ENCODE measurements at places on chromosomes 4 and X.

GRCh38 chr4:169745291-169745690 is 12.5 kb downstream of the HPF1 start:
- no peak for DNase-seq

DNA sequence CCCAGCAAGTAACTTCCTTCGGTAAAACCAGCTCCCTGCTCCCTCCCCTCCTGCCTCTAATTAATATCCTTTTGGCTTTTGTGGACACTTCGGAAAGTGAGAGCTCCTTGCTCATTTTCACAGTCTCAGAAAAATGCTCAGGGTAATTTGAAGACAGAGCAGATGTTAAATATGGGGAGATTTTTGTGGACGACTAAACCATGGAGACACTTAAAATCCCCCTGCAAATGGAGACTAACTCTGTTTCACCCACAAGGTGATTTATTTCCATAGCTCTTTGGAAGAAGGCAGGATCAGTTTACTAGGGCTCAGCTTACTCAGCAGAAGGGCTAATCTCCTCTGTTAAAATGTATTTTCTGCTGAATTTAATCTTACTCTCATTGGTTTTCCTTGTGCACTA is 12.2 kb upstream of the AMOT start:
- no peak for DNase-seq

- peak; percentile 39 for DNase-seq
Observed at GRCh38 chrX:129606918-129607317, 47.8 kb downstream of the APLN start.

DNA sequence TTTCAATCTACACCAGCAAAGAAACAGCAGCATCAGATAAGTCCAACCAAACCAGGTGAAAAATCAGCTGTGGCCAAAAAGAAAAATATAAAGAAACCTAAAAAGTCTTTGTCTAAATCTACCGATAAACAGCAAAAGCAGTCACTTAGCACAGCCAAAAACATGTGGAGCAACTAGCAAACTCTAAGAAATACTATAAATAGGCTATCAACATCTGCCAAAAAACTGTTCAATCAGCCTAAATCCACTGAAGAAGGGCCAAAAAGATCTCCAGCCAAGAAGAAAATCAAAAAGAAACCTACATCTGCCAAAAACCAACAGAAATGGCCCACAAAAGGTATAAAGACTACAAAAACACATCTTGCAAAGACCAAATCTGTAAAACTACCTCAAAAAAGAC is 36.7 kb upstream of the CABS1 start:
- no peak for DNase-seq

DNA sequence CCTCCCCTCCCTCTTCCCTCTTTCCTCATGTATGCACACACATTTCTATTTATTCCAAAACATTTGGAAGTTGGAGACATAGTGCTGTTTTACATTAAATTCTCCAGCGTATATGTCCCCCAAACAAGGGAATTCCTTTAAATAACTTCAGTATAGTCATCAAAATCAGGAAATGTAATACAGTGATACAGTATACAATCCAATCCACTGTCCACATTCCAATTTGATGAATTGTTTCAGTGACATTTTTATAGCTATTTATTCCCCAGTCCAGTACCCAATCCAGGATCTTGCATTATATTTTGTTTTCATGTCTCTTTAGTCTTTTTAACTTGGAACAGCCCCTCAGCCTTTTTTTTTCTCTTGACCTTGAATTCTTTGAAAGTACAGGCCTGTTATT is 233.0 kb downstream of the DKK2 start:
- DNase-seq = no peak

- no peak for DNase-seq
Observed at GRCh38 chr4:189420572-189420971, 520.1 kb upstream of the FRG1 start.

- no peak for DNase-seq
Observed at GRCh38 chr4:10346023-10346422, 111.2 kb downstream of the ZNF518B start.

GRCh38 chr4:37985730-37986275 is 25.6 kb downstream of the PTTG2 start:
- DNase-seq = no peak

DNA sequence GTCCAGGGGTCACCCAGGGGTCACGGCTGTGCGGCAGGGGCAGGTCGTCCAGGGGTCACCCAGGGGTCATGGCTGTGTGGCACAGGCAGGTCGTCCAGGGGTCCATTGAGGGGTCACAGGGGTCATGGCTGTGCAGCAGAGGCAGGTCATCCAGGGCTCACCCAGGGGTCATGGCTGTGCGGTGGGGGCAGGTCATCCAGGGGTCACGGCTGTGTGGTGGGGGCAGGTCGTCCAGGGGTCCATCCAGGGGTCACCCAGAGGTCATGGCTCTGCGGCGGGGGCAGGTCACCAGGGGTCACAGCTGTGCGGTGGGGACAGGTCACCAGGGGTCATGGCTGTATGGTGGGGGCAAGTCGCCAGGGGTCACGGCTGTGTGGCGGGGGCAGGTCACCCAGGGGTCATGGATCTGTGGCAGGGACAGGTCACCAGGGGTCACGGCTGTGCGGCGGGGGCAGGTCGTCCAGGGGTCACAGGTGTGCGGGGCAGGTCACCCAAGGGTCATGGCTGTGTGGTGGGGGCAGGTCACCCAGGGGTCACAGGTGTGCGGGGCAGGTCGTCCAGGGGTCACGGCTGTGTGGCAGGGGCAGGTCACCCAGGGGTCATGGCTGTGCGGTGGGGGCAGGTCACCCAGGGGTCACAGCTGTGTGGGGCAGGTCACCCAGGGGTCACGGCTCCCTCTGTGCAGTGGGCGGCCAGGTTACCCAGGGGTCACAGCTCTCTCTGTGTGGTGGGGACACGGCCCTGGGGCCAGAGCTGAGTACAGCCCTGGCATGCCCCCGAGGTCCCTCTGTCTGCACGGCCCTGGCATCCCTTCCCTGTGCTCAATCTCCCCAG is 16.0 kb downstream of the ATP5ME start:
- DNase-seq = no peak

DNA sequence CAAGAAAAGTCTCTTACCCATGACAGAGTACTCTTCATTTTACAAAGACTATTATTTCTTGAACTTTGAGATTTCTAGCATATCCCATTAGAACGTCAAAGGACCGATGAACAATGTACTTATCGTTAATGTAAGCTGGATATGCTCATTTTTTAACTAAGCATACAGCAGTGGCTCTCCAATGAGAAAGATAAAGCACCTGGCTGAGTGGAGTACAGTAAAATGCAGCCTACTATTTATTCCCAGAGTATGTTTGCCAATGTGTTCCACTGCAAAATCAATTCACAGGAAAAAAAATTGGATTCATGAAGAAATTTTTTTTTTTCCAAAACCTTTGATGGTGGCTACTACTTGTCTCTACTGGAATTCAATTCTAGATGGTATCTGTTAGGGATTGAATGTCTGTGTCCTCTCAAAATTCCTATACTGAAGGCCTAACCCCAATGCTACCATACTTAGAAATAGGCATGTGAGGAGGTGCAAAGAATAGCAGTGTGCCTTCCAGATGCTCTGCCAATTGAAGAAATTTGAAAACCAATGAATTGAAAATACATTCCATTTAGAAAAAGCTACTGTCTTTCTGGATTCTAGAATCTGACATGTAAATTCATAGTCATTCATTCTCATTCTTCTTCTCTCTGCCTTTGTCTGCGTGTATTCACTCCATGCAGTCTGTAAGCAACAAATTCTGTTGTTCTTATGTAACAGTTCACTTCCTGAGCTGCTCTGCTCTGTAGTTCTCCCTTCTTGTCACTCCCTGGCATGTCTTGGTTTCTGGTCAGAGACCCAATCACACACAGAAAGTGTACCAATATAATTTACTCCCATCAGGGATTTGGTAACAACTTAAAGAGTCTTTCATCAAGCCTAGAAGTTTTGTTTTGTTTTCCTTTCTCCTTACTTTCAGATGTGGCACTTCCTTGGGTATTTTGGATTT is 61.4 kb downstream of the PAPSS1 start:
- DNase-seq = no peak

DNA sequence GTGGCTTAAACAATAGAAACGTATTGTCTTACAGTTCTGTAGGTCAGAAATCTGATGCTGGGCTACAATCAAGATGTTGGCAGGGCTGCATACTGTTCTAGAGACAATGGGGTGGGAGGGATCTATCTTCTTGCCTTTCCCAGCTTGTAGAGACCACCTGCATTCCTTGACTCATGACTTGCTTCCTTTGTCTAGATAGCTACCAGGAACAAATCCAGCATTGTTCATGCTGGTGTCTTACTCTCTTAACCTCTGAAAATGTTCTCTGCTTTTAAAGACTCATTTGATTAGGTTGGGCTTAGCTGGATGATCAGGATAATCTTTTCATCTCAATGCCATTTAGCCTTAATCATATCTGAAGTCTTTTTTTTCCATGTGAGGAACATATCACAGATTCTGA is 169.0 kb downstream of the ZNF330 start:
- DNase-seq = no peak

GRCh38 chr4:8198206-8198905 is 734 bp upstream of the SH3TC1 start:
- DNase-seq = no peak

DNA sequence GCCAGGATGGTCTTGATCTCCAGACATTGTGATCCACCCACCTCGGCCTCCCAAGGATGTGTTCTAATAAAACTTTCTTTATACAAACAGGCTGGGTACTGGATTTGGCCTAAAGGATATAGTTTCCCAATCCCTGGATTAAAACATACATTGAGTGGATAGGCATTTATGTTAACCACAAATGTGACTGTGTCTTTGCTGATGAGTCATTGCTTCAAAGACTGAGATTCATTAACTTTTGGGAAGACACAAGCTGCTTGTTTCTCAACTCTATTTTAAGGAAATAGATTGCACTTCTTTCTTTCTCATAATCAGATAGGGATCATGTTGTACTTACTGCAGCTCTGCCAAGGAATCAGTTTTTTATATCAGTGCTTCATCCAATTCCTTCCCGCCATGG is 131.3 kb upstream of the AGA start:
- DNase-seq = no peak

- no peak for DNase-seq
Observed at GRCh38 chr4:791252-791897, 34.6 kb downstream of the CPLX1 start.

GRCh38 chr4:143438710-143439109 is 74.8 kb upstream of the SMARCA5 start:
- no peak for DNase-seq

DNA sequence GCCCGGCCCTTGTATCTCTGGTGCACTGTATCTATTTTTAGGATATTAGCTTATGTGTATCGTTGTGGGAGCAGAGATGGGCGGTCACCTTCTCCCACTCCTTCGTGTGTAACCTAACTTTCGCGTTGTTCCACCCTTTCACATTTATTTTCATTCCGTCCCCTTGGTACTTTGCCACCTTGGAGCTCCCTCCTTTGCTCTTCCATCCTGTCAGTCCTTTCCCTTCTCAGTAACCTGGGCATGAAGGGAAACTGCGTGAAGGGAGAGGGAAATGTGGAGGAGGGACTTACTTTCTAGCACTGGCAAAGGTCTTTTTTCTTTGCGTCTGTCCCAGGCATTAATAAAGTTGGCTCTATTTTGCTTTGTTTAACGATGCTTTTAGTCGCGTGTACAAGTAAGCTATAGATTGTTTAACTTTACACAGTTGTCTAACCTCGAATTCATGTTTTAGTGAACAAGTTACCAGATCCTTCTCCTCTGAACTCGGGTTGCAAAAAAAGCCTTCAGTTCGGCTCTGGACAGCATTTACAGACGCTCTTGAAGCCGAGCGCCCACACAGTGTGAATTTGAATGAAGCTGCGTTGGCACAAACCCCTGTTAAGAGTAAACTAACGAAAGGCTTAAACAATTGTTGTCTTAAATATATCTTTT is 3.9 kb downstream of the PCDH10 start:
- no peak for DNase-seq

GRCh38 chr4:128854433-128854832 is 44.9 kb downstream of the JADE1 start:
- no peak for DNase-seq

GRCh38 chr4:99395595-99396364 is 39.4 kb downstream of the ADH7 start:
- DNase-seq = no peak

DNA sequence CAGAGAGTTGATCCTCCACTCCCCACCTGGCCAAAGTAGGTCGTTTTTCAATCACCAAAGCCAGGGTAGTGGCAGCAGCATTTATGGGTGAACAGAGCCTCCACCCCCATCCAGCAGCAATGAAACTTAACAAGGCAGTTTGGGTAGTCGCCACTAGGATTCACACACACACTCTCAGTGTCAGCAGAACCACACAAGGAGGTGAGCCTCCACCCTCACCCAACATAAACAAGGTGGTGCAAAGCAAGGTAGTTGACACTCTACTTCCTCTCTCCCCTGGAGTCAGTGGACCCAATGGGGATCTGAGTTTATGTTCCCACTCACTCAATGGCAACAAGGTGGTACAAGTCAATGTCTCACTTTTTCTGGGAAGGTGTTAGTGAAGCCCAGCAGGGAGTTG is 50.4 kb upstream of the CCDC149 start:
- no peak for DNase-seq

DNA sequence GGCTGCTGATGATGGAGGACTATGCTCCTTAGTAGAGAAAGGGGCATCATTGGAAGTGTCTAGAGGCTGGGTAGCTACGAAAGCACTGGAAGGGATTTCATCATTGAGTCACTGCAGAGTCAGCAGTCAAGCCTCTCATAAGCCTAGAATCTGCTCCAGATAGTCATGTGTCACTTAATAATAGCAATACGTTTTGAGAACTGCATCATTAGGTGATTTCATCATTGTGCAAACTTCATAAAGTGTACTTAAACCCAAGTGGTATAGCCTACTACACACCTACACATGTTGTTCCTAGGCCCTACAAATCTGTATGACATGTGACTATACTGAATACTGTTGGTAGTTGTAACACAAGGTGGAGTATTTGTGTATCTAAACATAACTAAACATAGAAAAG is 165.6 kb downstream of the PTTG2 start:
- no peak for DNase-seq

- DNase-seq = no peak
Observed at GRCh38 chr4:16672421-16672820, 226.0 kb downstream of the LDB2 start.

- no peak for DNase-seq
Observed at GRCh38 chrX:84182516-84182915, 5.5 kb downstream of the RPS6KA6 start.

- no peak for DNase-seq
Observed at GRCh38 chr4:54677416-54677815, 19.7 kb downstream of the KIT start.

GRCh38 chr4:11261066-11261850 is 167.4 kb downstream of the HS3ST1 start:
- no peak for DNase-seq

- DNase-seq = no peak
Observed at GRCh38 chr4:145805490-145805889, 125.5 kb downstream of the C4orf51 start.

DNA sequence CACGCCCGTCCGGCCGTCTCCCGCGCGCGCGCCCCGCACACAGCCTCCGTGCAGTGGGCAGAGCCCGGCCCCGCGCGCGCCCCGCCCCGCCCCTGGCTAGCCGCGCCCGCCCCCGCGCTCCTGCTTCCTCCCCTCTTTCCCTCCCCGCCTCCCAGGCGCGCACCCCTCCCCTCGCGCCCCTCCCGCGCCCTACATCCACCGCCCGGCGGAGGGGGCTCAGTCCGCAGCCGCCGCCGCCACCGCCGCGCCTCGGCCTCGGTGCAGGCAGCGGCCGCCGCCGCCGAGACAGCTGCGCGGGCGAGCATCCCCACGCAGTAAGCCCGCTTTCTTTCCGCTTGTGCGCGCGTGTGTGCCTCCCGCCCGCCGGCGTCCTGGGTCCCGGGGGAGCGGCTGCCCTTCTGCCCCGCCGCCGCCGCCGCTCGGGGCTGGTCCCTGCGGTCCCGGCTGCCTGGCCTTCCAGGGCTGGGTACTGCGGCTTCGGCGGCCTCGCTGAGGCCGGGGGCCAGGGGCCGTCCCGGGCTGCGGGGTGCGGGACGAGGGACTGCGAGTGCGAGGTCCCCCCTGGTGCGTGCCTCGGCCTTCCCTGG is at the start of gene FHL1:
TSS of gene FHL1 (plus strand) at position 219 of the 587 bp plus-strand sequence.
- peak; percentile 61 for DNase-seq
